NCI-H2029 (cell line): ENCODE measurements at places on chromosomes 5 and 9.

GRCh38 chr5:16666883-16667398, 50.1 kb upstream of the RETREG1 start:
- DNase-seq: no peak

- no peak for DNase-seq
Observed at GRCh38 chr9:78871452-78872331, 574.8 kb downstream of the PSAT1 start.

DNA sequence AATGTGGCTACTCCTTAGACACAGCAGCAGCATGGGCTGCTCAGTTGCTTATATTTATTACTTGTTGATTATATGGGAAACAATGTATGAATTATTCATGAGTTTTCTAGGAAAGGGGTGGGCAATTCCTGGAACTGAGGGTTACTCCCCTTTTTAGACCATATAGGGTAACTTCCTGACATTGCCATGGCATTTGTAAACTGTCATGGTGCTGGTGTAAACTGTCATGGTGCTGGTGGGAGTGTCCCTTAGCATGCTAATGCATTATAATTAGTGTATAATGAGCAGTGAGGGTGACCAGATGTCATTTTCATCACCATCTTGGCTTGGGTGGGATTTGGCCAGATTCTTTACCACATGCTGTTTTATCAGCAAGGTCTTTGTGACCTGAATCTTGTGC, 734.6 kb upstream of the PTPRD start:
- no peak for DNase-seq

DNA sequence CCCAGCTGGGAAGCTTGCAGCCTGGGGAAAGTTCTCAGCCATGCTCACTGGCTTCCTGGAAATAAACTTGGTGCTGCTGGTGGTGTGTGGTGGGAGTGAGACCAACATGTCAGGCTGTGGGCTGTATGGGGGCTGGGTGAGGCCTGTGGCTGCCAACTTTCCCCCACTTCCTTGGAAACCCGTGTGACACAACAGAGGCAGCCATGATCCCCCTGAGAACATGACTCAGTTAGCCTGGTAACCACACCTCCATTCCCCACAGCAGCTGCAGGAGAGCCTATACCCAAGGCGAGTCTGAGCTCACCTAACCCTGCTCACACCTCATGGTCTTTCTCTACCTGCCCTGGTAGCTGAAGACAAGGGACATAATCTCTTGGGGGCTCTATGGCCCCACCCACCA, 72.7 kb upstream of the RGMB start:
- DNase-seq: no peak

GRCh38 chr5:144478565-144478964, 307.9 kb downstream of the KCTD16 start:
- no peak for DNase-seq

GRCh38 chr5:58072300-58072965, 387.5 kb downstream of the PLK2 start:
- no peak for DNase-seq

- DNase-seq: no peak
Observed at GRCh38 chr9:93480728-93481324, 27.4 kb upstream of the FAM120AOS start.

DNA sequence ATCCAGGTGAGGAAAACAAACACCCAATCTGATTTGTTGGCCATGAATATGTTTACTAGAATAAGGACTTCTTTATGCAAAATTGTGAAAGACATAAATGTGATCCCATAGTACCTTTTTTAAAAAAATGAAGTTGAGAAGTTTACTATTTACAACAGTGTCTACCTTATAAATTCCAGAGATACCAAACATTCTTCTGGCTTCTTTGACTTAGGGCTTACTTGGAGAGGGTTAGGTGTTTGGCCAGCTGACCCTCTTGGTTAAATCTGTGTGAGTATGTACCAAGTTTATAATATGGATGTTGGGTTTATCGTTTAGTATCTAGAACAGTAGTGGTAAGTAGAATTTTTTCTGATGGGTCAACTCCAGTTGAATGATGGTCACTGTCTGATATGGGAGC, 212.3 kb downstream of the DOCK8 start:
- no peak for DNase-seq

DNA sequence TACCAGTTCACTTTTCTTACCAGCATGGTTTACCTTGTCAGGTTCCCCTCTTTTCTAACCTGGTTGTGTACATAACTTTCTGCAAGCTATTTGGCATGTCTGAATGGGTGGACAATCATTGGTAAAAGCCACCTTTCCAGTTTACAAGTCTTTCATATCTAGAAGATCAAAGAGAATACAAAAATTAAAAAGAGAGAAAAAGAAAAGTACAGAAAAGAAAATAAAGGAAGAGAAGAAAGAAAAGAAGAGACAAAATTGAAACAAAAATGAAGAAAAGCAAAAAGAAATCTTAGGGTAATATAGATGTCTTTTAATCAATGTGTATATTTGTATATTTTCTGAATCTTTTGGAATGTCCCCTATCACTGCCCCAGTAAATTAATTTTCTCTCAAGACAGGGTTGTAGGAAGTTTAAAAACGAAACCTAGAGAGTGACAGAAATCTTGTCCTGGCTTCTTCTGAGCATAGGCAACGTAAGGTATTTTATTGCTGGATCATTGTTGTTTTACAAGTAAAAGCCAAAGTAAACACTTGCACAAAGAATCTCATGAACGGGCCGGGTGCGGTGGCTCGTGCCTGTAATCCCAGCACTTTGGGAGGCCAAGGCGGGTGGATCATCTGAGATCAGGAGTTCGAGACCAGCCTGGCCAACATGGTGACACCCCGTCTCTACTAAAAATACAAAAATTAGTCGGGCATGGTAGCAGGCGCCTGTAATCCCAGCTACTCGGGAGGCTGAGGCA, 98.7 kb upstream of the IFNE start:
- no peak for DNase-seq

DNA sequence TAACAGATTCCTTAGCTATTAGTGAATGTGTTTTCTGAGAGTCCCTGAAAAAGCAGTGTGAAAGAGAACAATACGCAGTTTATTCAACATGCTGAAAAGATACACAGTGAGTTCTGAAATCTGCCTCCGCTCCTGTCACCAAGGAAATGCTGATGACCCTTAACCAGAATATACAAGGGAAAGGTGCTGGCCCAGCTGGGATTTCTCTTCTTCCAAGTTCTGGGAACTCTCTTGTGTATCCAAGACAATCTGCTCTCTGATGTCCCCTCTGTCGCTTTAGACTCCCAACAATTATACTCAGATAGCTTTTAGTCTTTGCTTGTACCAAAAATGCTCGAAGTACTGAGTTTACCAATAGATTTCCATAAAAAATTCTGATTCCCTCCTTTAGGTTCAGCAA, 214.9 kb downstream of the TMEM167A start:
- DNase-seq: no peak

GRCh38 chr5:97835112-97835511, 652.1 kb upstream of the RIOK2 start:
- DNase-seq: no peak

- DNase-seq: no peak
Observed at GRCh38 chr9:114518599-114519022, 13.3 kb upstream of the WHRN start.

GRCh38 chr5:124755565-124755964, 9.1 kb upstream of the ZNF608 start:
- no peak for DNase-seq

- DNase-seq: no peak
Observed at GRCh38 chr5:132840896-132841295, 10.4 kb upstream of the SHROOM1 start.

- no peak for DNase-seq
Observed at GRCh38 chr5:141871870-141872269, 6.3 kb downstream of the PCDH1 start.

DNA sequence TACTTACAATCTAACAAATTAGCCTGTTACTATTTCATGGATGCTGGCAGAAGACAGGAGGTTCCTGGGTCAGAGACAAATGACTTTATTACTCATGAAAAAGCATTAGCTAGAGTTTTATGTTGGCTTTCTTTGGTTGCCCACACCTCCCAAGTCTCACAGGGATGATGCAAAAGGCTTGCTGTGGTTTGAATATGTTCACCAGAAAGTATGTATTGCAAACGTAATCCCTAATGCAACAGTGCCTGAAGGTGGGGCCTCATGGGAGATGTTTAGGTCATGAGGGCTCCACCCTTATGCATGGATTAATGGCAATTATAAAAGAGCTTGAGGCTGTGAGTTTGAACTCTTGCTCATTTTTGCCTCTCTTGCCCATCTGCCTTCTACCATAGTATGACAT, 28.5 kb downstream of the DPYSL3 start:
- DNase-seq: no peak

GRCh38 chr5:58407042-58407719, 52.7 kb downstream of the PLK2 start:
- DNase-seq: no peak

DNA sequence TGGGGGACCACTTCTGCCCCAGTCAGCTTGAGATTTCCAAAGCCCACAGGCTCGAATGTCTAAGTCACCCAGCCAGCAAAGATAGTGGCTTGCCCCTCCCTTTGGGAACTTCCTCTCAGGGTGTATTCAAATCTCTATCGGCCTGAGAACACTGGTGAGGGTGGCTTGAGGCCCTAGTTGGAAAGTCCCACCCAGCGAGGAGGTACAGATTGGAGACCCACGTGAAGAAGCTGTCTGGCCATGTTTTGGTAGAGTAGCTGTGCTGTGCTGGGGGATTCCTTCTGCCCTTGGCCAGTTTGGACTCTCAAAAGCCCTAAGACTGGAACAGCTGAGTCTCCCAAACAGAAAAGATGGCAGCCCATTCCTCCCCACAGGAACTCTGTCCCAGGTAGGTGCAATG, 172.7 kb upstream of the RIOK2 start:
- no peak for DNase-seq

- no peak for DNase-seq
Observed at GRCh38 chr5:143033535-143034250, 263.5 kb downstream of the ARHGAP26 start.

DNA sequence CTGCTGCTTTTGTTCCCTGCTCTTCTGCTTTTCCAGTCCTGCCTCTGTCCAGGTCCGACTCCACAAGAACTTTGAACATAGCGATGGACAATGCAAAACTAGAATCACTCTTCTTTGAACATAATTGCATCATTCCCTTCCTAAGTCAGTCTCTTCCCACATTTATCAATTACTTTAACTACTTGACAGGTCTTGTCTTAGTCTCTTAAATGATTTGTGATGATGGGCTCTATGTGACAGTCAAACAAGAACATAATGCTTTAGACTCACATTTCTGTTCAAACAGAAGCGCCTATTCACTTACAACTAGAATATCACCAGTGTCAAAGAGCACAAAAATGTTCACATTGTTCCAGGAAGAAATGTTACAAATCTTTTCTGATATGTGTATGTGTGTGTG, 278.1 kb downstream of the SH3GL2 start:
- DNase-seq: no peak

- no peak for DNase-seq
Observed at GRCh38 chr5:43024217-43024616, 15.9 kb downstream of the ANXA2R start.

DNA sequence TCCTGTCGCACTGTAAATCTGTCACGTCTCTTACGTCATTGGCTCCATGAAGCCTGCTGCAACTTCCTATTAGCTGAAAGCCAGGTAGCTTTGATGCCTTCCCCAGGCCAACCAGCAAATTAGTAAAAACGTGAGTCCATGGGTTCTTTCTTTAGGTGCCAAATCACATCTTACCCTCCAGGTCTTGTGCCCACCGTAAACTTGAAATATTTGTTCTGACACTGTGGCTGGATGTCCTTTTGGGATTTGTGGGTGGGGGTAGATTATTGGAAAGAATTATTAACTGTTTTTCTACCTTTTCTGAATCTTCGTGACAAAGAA, 172.8 kb downstream of the NR3C1 start:
- no peak for DNase-seq

DNA sequence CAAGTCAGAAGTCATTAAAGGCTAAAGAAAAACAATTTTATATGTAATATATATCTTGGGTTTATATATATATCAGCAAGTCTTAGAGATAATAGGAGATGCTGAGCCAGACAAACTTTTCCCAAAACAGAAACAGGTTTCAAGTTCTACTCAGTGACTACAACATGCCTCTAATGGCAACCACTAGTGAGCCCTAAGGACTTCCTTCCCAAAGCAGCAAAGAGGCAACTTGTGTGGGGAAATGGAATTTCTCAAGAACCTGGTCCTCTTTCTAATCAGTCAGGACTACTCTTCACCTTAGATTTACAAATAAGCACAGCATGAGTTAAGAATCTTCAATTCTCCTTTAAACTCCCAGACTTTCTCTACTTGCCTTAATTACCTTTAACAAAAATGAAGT, 17.6 kb downstream of the RNF38 start:
- DNase-seq: no peak

- DNase-seq: no peak
Observed at GRCh38 chr5:111563031-111563822, 50.9 kb upstream of the STARD4 start.

GRCh38 chr5:62342476-62342837, 36.5 kb downstream of the KIF2A start:
- DNase-seq: no peak

DNA sequence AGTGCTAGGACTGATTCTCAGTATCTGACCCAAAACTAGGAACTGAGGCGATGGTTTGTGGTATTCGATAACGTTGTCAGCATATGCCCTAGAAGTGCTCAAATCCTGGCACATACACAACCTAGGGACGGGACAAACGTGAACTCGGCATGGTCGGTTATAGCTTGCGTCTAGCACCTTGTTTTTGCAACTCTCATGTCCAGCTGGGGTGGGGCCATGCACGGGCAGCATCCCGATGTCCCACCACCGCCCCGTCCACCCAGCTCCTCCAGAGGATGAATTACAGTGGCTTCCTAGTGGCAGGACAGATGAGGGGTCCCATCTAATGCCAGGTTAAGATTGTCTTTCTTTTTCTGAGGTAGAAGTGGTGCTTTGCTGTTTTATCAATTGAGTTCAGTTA, 31.6 kb downstream of the PROP1 start:
- no peak for DNase-seq

GRCh38 chr5:80507663-80508062, 19.8 kb downstream of the FAM151B start:
- DNase-seq: no peak

GRCh38 chr5:24170026-24170425, 474.8 kb downstream of the CDH10 start:
- no peak for DNase-seq

- no peak for DNase-seq
Observed at GRCh38 chr9:71655778-71656177, 112.5 kb downstream of the CEMIP2 start.

- DNase-seq: no peak
Observed at GRCh38 chr5:27129926-27130325, 91.5 kb upstream of the CDH9 start.

- no peak for DNase-seq
Observed at GRCh38 chr9:21452681-21453080, 12.4 kb downstream of the IFNA1 start.

- no peak for DNase-seq
Observed at GRCh38 chr5:159048298-159048697, 51.4 kb downstream of the EBF1 start.

GRCh38 chr5:81696418-81697397, 54.2 kb downstream of the SSBP2 start:
- DNase-seq: no peak

DNA sequence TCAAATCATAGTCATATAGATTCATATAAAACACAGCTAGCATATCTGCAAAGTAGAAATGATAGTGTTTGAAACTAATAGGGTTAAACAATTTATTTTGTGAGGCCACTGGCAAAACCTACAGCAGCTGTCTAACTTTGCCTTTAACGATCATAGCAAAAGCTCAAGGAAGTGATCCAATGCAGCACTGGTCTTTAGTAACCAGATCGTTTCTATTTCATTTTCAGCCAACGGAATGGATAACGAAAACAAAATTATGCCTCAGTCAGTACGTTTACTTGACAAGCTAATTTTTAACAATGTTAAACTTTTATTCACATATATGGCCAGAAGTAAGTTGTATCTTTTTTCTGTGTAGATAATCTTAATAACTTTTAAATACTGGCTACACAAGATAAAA, 17.7 kb downstream of the MLLT3 start:
- no peak for DNase-seq
